ENCODE measurements at places on chromosomes 12 and 14.

- DNase-seq: no peak
Observed at GRCh38 chr12:99170037-99170436, 477.5 kb upstream of the GARIN6 start.

DNA sequence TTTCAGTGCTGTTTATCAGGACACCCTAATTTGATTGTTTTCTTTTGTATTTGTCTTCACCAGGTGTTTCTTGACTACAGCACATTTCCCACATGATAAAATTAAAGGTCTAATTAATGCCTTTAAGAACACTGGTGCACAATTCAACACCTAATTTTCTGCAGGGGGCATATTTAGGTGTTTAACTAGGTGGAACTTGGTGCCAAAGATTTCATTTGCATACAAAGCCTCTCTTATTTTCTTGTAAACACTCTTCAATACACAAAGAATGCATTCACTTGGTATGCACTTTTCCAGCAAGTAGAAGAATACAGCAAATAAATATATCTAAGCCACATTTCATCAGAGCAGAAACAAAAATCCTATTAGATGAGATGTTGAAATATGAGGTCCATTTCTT is 646.2 kb upstream of the FOXG1 start:
- no peak for DNase-seq

DNA sequence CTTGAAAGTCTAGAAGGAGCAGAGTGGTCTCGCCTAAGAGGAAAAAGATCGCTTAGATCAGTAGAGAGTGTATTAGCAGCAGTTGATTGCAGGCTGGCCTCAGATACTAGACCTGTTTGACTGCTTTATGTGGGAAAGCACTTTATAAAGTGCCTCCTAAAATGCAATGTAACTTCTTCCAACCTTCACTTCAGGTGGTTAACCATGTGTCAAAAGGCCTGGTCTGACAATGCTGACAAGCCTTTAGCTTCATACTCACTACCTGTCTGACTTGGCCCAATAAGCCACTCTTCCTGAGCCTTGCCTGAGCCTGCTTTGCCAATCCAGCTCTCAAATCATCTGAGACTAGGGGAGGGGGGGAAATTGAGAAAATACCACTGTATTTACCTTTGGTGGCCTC is 14.6 kb downstream of the MGAT4C start:
- no peak for DNase-seq

GRCh38 chr12:62670986-62671720 is 204.5 kb downstream of the MON2 start:
- DNase-seq: no peak
